ENCODE measurements at places on chromosomes 7 and 10. TPM values are rescaled to one million over a fixed set of nuclear protein-coding genes. Genes with fewer than 3 reads are reported as not detected.

The ITGA8 gene
- not detected for polyA plus RNA-seq

The C10orf62 gene
- 0.06 TPM for polyA plus RNA-seq

The ENTPD1 gene
- 0.03 TPM for polyA plus RNA-seq

DNA sequence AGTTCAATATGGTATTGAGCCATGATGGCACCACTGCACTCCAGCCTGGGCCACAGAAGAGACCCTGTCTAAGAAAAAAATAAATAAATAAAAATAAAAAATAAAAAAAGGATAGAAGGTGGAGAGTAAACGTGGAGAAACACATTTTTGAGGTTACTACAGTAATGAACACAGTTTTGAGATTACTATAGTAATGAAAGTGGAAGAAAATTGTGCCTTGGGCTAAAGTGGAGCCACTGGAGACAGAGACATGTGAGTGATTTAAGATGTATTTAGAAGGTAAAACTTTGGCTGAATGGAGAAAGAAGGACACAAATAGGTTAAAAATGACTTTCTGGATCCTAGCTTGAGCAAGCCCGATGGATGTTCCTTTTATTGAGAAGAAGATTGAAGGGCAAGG is 76.8 kb downstream of the HGF start:
- no peaks in the 10 kb centered on the region for H3K4me1 ChIP-seq
- DNase-seq = no peak
- no peaks in the 10 kb centered on the region for H3K27me3 ChIP-seq

DNA sequence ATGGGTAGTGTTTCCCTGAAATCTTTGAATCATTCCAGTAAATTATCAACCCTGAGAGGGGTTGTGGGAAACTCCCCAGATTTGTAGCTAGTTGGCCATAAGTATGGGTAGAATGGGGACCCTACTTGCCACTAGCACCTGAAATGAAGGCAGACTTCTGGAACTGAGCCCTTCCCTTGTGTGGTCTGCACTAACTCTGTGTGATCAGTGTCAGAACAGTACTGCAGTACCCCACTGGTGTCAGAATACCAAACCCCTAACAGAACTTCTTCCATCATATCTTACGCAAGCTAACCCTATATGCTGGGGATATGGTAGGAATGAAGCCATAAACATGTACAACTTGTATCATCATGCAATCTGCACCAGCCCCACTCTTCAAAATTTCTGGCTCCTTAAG is 50.8 kb downstream of the ABI1 start:
- H3K27me3 ChIP-seq = no peaks in the 10 kb centered on the region
- no peak for DNase-seq
- peaks cover 6% of the 10 kb centered on the region for H3K4me1 ChIP-seq

GRCh38 chr7:72077786-72078185 is 334.4 kb downstream of the CALN1 start:
- no peak overlapping the region for H3K4me3 ChIP-seq
- no peak overlapping the region for H3K27ac ChIP-seq
- DNase-seq = no peak

DNA sequence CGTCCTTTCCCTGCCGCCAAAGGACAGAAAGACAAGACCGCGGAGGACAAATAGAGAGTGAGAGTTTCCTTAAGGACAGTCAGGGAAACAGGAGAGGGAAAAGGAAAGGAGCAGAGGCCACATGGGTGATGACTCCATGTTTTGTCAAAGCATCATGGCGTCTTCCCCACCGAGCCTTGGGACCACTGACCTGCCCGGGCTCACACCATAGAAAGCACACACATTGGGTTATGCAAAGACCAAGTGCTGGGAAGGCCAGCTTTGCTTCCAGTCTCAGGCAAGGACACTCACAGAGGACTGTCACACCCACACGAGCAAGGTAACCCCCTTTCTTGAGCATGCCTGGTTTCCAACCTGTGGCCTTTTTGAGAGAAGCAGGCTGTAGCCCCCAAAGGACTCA is 23.3 kb upstream of the HABP2 start:
- no peak for DNase-seq
- H3K4me3 ChIP-seq = no peak overlapping the region
- H3K27me3 ChIP-seq = no peaks in the 10 kb centered on the region
- no peaks in the 10 kb centered on the region for H3K4me1 ChIP-seq
- H3K27ac ChIP-seq = no peak overlapping the region
- H3K36me3 ChIP-seq = no peaks in the 10 kb centered on the region

All from keratinocyte (primary cell).